ENCODE measurements at places on chromosomes 12 and 14.

- DNase-seq, result peak; percentile 78
These were observed 28.3 kb upstream of the PPP2R5C start for GRCh38 chr14:101733211-101733610.

DNA sequence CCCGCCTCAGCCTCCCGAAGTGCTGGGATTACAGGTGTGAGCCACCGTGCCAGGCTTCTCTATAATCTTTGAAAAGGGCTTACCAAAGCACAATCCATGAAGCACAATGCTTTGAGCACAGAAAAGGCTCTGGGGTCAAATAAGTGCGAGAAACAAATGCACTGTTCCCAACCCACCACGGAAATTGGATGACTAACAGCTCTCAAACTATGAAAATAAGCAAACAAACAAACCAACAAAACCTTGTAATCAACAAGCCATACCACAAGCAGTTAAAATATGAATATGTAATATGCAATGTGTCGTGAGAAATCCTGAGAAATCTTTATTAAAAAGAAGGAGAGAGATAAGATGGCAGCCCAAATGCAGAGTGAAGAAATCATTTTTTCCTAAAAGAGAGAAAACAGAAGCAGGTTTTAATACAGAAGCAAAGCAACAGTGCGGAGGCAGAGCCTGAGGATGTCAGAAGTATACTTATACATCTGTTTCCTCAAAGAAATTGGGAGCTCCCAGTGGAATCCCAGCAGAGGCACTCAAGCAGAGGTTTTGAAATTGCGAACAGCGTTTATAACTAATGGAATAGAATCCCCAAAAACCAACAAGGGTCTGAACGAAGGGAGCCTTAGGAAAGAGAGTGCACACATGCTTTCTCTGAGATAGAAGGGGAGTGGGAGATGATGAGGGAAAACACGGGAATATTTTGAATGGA lies 17.1 kb downstream of the SMCO2 start:
- peak; percentile 41 for DNase-seq

DNA sequence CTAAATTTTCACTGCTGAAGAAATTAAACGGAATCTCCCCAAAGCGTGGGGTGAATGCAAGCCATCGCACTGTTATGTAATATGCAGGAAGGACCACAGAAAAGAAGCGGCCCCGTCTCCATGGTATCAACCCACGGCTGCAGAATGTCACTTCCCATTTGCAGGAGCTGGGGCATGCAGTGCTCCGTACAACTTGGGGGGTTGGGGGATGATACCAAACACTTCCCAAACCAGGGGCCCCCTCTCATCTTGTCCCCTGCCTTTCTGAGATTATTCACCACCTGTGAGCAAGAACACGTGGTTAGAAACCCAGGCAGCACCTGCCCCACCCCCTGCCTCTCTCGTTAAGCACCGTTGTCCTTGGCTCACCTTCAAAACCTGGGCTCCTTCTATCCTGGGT lies 505.1 kb upstream of the TMEM132C start:
- no peak for DNase-seq

- DNase-seq, result peak; percentile 52
These were observed 89.2 kb downstream of the PDZRN4 start for GRCh38 chr12:41277100-41277945.

- DNase-seq, result no peak
These were observed 21.7 kb downstream of the L2HGDH start for GRCh38 chr14:50290306-50290705.

DNA sequence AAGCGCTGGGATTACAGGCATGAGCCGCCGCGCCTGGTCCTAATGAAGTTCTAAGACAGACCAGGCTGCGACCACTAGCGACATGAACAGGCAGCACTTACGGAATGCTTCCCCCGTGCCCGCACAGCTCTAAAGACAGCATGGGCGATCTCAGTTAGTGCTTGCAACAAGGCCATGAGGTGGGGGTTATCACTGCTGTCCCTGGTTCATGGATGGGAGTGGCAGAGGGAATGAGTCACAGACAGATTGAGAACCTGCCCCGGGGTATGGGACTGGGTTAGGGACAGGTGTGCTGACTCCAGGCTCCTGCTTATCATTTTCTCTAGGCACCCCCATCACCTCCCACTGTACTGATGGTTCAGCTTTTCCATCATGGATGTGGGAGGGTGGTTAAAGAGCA lies 160.9 kb downstream of the VRK1 start:
- DNase-seq, result no peak

DNA sequence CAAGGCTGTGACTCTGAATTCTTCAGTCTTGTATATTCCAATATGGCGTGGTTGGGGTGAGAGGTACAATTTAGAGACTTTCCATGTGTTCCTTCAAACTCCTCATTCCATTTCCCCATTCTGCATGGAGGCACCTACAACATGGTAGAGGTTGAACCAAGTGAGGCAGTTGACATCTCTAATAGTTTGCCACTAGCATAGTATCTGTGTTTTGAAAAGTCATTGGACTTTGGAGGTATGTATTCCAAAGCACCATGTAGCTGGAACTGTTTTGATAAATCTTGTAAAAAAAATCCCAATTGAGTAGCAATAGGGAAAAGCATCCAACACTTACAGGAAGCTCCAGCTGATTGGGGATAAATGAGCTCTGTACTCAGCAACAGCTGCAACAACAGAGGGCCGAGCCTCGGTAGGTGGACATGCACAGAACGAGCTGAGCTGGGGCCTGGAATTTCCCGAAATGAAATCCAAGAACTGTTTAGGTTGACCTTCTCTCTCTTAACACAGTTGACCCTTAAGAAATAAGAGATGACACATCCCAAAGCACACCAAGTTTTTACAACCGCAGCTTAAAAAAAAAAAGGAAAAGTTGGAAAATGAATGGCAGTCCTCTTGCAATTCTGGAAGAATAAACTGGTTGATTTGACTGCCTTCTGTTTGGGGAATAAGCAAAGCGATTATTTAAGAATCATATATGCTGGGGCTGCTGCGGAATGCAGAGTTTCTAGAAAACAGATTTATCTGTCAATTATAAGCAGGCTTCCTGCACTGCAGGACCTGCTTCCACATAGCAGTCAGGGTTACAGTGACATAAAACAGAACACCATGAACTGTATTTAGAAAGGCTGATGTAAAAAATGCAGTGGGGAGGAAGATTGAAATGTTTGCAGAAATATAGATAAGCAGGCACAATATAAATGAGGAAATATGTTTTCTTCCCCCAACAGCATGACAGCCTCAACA lies 194.6 kb upstream of the KRR1 start:
- DNase-seq, result peak; percentile 99

- no peak for DNase-seq
These were observed 51.5 kb downstream of the FAR2 start for GRCh38 chr12:29200586-29200985.

- DNase-seq, result peak; percentile 66
These were observed 345.0 kb downstream of the CCDC91 start for GRCh38 chr12:28535216-28535615.

DNA sequence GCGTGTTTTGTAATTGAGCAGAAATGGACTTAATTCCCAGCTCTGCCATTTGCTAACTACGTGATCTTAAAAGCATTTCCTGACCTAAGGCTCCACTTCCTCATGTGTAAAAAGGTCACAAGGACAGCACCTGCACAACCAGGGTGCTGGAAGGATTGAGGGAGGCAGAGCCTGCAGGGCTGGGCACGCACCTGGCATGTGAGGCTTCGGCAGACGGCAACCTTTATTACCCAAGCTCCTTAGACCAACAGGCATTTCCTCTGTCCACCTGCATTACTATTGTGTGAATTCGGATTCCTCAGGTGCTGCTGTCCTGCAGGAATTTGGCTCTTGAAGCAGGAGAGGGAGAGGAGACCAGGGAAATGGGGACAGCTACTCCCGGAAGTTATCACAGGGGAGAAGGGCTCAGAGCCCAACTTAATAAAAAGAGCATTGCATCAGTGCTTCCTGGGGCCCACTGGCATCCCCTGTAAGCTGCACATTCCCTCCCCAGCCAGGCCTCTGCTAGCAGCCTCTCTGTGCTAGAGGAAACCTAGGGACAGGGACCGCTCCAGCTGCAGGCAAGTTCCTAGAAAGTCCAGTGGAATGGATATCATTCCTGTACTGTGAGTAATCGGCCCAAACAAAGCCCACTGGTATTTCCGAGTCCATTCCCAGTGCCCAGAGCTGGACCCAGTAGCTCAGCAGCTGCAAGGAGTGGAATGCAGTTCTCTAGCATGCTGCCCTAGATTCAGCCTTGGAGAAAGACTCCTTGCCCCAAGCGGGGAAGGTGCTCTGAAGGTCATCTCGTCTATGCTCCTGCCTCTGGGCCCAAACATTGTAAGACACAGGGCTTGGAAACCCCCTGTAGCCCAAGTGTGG lies 157.1 kb upstream of the CCND2 start:
- DNase-seq, result peak; percentile 47

- DNase-seq, result no peak
These were observed 29.8 kb upstream of the PKP2 start for GRCh38 chr12:32926356-32926755.

All from fibroblast of mammary gland (primary cell).